ENCODE measurements at places on chromosomes 5 and 9.

DNA sequence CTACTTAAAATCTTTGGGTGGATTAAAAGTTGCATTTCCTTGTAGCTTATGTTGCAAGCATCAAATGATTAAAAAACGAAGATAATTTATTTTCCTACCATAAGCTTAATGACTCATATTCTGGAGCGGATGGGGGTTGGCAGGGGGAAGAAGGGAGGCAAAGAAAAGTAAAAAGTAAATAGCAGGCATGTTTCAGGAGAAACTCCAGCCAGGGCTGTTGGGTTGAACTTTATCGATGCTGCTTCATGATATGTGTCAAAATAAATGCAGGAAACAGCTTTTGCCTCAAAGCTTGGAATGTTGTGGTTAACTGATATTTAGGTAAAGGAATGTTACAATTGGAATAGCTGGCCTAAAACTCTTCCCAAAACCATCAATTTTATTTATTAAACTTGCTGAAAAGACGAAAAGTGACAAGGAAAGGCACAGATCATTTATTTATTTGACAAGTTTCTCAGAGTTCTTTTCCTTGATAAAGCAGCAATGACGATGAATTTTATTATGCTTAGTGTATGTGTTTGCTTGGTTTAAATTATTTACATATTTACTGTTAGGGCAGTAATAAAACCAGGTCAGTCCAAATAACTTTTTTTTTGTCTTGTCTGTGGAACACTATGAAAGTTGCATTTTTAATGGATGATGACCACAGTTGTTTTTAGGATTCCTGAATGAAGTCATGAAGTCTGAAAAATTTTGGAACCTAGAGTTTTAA, 177.9 kb downstream of the PCSK1 start:
- peak; percentile 84 for DNase-seq

DNA sequence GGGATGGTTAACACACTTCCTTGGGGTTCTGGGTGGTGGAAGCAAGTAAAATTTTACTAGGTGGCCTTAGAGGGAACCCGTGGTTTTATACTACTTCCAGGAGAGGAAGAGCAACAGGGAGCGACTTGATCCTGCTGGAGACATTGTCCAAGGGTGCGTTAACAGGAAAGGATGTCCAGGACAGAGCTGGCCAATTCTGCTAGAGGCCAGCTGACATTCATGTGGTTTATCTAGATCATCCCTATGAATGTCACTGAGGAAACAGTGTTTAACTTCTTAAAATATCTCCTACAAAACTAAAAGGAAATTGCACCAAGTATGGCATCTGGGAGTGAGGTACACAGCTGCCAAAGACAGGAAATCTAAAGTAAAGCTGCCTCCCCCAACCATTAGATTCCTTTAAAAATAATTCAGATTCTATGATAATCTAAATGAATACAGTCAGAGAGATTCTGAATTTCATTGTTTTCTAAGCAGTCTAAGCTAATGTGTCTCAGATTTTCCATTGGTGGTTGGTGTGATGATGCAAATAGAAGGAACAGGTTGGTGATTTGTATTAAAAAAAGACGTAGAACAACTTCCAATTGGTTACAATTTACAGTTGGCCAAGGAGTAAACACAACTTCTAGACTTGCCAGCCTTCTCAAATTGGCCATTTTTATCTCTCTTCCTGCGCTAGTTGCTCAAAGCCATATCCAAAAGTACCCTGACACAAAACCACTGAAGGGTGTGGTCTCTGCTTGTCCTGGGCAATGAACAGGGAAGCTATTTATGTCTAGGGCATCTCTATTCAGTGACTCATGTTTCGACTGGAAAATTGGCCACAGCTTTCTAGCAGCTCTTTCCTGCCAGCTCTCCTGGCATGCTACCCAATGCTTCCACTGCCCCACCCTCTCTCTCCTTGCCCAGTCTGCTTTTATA, 574.7 kb upstream of the MEF2C start:
- DNase-seq, result peak; percentile 13

- DNase-seq, result no peak
Observed at GRCh38 chr9:84701801-84702200, 32.3 kb downstream of the NTRK2 start.

- no peak for DNase-seq
Observed at GRCh38 chr5:61806491-61807020, 474.5 kb downstream of the ZSWIM6 start.

GRCh38 chr5:32760091-32760509, 49.0 kb downstream of the NPR3 start:
- peak; percentile 93 for DNase-seq

DNA sequence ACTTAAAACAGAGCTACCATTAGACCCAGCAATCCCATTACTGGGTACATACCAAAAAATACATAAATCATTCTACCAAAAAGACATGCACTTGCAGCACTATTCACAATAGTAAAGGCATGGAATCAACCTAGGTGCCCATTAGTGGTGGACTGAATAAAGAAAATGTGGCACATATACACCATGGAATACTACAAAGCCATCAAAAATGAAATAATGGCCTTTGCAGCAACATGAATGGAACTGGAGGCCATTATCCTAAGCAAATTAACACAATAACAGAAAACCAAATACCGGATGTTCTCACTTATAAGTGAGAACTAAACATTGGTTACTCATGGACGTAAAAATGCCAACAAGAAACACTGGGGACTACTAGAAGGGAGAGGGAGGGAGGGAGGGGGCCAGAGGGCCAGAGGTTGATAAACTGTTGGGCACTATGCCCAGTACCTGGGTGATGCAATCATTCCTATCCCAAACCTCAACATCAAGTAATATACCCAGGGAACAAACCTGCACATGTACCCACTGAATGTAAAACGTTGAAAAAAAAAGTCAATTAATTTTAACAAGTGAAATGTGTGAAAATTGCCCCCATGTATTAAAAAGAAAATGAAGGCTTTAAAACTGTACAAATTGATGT, 24.5 kb upstream of the GPR150 start:
- DNase-seq, result no peak

DNA sequence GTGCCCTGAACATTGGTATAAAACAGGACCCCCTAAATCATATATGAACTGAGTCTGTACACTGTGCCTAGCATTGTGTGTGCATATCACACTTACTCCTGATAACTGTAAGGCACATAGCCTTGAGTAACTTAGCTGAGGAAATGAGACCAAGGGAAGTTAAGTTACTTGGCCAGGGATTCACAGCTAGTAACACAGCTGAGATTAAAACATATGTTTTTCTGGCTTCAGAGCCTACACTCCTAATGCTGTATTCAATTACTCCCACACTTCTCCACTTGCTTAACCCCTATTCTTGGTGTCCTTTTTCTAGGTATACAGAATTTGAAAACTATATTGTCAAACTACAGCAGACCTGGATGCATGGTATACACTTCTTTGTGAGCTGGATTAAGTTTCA, 12.8 kb downstream of the GHR start:
- no peak for DNase-seq

DNA sequence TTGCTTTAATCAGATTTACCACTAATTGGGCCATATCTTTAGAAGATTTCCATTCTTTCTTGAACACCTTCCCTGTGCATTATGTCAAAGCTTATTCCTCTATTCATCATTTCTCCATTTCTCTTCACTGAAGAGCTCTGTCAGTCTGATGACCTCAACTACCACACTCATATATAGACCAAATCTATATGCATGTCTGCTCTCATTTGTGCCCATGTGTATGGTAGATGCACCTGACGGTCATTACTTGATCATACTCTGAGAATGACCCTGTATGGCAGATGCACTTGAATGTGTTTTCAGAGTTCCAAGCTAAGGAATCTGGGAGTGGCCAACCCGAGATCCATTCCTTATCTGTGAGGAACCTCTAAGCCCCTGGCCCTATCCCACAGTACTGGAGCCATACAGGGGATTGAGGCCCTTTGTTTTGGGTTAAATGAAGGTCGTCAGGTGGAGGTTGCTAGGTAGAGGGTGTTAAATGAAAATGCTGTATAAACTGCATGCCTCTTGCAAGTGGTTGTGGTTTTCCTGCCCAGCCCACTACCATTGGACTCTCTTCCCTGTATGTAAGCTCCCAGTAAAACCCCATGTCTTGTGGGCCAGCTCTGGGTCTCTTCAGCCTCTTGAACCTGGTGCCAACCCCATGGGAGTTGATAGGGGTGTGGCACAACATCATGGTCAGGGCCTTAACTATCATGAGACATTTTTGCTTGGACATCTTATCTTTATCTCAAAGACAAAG, 229.5 kb downstream of the KIAA0825 start:
- DNase-seq, result no peak

DNA sequence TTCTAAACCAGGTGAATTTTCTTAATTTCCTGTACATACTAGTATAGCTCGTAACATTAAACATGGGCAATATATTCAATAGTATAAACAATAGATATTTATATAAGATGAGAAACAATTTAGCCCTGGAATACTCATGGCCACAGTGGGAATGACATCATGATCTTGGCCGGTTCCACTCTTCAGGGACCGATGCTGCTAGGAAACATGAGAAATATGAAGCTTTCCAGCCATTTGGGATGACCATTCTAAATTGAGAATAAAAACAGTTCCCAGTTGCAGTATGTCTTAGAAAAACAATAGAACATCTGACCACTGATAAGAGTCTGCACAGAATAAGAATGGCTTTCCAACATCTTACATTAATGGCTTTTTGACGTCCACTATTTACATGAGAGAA, 33.3 kb upstream of the SLCO6A1 start:
- DNase-seq, result peak; percentile 53

GRCh38 chr5:5364932-5365331, 57.5 kb upstream of the ICE1 start:
- no peak for DNase-seq
